ENCODE measurements at places on chromosomes 1 and 21. TPM values are rescaled to one million over a fixed set of nuclear protein-coding genes. Genes with fewer than 3 reads are reported as not detected.

Gene VSIG8
- total RNA-seq, result not detected

Gene FCAMR
- not detected for total RNA-seq

Gene C1QC
- not detected for total RNA-seq

Gene MMP23B
- 1.1 TPM for total RNA-seq

Gene NPHS2
- not detected for total RNA-seq

Gene MAP3K21
- total RNA-seq, result not detected

Gene LRRC38
- total RNA-seq, result not detected

Gene ZSWIM5
- total RNA-seq, result 3.3 TPM

Gene CDC42
- 358 TPM for total RNA-seq

Gene MTMR11
- 7.8 TPM for total RNA-seq

Gene TBCE
- total RNA-seq, result 59.9 TPM

Gene ORC1
- 23.9 TPM for total RNA-seq

Data from G401 (cell line).